HT-29 (cell line): ENCODE measurements at places on chromosomes 16 and 17.

GRCh38 chr17:58786586-58787295 is 31.1 kb downstream of the PPM1E start:
- DNase-seq, result no peak

DNA sequence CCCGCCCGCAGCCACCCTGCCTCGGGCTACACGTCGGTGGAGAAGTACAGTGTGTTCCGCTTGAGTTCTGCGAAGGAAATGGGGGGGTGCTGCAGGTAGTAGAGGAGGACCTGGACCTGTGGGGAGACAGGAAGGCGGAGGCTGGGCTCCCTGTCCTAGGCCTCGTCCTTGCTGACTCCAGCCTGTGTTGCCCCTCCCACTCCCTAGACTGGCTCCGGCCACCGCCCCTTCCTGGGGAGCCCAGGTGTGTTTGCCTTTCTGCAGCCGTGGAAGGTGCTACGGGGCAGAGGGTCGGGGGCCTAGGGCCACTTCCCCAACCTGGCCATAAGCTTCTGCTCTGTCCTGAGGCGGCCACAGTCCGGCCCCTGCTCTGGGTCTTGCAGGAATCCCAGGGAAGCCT is 9.1 kb downstream of the TIMM22 start:
- DNase-seq, result no peak

GRCh38 chr17:60292697-60293096 is 99.2 kb downstream of the USP32 start:
- no peak for DNase-seq

DNA sequence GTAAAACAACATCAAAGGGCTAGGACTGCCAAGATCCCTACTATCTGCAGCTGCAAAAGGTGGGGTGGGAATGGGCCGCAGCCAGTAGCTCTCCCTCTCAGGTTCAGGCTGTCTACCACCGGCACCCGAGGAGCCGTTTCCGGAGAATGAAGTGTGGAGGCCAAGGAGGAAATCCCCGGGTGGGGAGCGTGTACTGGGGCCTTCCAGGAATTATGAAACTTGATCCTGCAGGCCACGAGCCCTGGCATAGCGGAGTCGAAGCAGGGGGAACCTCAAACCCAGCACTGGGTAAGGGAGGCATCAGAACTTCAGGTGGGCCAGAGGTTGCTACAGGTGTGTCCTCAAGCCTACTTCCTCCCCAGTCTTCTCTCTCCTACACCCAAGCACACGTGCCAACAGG is 5.1 kb downstream of the INPP5K start:
- no peak for DNase-seq

DNA sequence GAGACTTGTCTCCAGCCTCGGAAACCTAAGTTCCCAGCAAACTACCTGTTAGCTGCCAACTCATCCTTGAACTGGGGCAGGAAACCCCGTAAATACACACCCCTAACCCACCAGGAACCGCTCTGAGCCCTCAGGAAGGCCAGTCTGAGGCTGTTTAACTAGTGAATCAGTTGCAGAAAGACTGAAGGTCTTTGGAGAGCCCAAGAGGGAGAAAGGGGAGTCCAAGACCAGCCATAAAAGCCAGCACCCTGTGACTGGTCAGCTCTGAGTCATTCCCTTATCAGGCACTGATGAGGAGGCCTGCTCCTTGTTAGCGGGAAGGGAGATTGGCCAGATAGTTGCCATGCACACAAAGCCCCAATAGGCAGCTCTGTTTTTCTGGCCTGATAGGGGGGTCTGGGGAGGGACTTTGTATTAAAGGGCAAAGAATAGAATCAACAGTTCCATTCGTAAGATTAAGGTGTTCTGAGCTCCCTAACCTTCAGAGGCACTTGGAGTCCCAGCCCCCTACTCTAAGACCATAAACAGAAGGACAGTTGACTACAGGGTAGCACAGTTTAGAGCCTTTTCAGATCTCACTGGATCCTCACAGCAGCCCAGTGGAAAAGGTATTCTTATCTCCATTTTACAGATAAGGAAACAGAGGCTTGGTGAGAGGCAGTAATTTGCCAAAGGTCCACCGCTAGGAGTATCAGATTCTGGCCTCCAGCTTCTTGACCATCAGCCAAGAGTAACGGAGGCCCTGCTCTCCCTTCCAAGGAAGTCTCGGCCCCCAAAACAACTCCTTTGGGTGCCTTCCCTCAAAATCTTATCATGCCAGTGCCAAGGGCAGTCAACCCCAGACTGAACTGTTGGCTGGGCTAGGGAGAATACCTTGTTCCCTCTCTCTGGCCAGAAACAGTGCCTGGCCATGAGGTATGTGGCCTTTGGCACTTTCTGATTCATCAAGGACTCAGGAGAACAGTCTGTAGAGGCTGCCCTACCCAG is 2.2 kb upstream of the KRT19 start:
- peak; percentile 95 for DNase-seq

DNA sequence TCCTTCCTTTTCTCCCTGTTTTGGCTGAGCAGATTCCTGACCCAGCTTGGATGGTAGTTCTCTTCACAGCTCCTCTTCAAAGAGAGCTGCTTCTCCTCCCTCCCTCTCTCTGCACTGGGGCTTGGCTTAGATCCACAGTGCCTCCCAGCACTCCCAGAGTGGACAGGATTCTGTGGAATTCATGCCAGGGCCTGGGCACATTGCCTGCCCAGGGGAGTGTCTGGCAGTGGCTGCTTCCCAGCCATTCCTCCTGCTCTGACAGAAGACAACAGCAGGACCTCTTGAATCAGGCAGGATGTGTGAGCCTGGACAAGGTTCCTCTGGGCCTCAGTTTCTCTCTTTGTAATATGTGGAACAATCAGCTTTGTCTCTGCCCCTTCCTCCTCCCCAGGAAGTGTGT is 4.5 kb upstream of the MMP28 start:
- no peak for DNase-seq

DNA sequence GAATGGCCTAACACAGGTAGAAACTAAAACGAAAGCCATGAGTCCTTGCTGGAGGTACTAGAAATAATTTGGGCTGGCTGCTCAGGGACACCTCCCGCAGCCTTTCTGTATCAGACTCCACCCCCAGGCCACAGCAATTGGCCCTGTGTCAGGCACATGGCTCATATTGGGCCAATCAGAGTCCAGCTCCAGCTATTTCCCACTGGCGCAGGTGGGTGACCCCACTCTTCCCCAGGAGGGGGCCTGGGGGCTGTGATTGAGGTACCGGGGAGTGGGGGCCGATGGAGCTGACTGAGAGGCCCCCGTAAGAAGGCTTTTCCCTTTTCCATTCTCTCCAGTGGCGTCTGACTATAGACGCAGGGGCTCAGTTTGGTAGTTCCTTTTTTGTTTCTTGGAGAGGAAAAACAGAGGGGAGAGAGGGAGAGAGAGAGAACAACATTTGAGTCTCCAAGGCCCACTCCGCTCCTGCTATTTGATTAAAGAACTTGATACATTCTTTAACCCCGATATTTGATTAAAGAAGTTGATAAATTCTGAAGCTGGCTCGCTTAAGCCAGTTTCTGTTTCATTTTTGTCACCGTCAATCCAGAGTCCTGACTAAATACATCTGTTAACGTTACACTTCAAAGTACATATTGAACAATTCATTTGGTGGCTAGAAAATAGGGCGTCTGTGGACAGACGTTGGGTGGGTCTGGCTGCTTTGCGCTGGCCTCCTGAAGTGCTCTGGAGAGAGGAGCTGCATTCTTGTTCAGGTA is 26.3 kb downstream of the FOXL1 start:
- DNase-seq, result no peak

DNA sequence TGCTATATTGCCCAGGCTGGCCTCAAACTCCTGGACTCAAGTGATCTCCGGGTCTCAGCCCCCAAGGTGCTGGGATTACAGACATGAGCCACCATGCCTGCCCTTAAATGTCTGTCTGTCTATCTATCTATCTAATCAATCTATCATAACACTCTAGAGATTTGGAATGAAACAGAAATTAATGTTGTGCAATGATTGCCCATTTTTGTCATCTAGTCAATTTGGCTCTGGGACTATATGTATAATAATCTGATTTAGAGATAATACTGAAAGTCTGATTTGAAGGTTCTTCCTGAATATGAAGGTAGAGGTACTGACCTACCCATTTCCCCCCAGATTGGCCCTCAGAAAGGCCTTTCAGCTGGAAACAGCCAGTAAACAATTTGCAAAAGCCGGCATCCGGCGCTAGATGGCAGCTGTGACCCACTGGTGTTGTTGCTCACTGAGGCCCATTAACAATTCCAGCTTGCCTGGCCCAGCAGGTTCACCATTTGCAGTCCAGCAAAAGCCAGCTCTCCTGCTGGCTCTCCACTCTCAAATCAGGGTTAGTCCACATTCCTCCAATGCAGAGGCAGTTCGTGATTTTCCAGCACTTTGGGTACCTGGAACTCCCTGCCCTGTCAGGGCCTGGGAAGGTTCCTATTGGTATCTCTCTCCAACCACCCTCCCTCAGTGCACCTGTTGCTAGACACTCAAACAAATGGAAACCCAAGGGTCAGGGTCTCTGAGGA is 22.9 kb upstream of the C16orf87 start:
- DNase-seq, result peak; percentile 84

- no peak for DNase-seq
These were observed 468.7 kb upstream of the C16orf82 start for GRCh38 chr16:26598061-26598460.

GRCh38 chr17:57876023-57876865 is 26.4 kb upstream of the MRPS23 start:
- no peak for DNase-seq

- no peak for DNase-seq
These were observed 494.1 kb downstream of the CDH11 start for GRCh38 chr16:64627781-64628180.

DNA sequence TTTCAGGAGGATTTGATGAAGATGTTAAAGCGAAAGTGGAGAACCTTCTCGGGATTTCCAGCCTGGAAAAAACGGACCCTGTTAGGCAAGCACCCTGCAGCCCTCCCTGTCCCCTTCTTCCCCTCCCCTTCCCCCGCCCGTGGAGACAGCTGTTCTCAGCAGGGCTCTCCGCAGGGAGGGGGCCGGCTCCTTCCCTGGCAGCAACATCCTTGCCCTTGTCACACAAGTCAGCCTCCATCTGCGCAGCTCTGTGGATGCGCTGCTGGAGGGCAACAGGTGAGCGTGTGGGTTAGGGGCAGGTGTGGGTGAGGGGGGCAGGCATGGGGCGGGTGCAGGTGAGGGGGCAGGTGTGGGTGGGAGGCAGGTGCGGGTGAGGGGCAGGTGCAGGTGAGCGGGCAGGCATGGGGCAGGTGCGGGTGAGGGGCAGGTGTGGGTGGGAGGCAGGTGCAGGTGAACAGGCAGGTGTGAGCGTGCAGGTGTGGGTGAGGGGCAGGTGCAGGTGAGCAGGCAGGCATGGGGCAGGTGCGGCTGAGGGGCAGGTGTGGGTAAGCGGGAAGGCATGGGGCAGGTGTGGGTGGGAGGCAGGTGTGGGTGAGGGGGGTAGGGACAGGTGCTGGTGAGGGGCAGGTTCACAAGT is 9.4 kb downstream of the CYBC1 start:
- DNase-seq, result no peak

DNA sequence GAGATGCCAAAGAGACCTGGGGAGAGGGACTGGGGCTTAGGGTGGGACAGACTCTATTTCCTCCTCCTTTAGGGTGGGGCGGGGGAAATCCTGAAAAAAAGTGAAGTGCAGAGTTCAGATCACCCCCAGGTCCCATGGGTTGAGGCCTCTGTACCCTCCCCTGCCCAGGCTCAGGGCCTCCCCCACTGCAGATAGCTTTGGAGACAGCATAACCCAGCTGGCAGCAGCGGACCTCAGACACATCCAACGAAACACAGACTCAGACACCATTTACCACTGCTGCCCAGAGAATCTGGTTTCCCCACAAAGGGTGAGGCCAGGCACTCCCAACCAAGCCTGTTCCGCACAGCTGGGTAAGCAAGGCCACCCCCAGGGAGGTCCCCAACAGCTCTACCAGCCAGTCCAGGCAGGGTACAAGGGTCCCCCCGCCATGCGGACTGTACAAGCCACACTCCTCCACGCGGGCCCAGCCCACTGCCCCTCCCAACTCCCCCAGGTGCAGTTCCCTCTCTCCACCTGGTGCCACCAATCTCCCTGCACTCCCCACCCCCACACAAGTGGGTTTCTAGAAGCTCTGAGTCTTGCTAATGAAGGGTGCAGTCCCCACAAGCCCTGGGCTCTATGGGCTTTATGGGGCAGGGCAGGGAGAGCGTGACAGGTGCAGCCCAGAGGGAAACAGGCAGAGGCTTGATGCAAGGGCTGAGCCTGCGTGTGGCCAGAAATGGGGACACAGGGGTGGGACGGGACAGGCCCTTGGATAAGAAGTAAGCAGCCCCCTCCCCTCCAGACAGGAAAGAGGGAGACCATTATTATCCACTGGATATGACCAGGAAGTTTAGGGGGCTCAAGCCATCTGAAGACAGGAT is 8.9 kb downstream of the RHBDF2 start:
- peak; percentile 23 for DNase-seq

DNA sequence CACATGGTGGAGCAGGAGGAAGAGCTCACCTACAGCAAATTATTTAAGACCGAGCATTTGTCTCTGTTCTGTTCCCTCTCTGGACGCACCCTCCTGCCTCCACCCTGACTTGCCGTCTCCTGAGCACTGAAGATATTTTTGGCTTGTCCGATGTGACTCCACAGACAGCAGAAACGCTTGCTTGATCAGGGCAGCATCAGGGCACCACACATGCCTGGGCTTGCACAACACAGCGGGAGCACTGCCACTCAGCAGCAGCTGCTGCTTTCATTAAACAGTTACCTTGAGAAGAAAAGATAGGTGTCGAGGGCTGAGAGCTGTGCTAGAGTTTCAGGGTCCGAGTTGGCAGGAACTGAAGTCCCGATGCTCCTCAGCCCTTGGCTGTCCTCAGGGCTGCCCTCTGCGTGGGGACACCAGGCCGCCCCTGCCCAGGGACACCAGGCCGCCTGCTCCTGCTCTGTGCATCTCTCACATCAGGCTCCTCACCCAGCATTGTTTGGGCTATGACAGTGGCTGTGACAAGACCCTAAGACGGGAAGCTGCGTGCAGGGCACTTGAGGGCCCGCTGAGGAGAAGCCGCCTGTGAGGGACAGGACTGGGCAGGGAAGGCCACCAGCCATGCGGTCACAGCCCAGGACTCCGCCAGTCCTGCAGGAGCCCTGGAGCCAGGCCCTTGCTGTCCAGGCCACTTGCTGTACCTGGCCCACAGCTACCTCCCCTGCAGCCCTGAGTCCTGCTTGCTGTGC is 21.3 kb upstream of the CDH15 start:
- no peak for DNase-seq

GRCh38 chr16:20089246-20089965 is 15.7 kb upstream of the GPR139 start:
- no peak for DNase-seq

GRCh38 chr16:74698222-74698621 is 2.4 kb downstream of the MLKL start:
- no peak for DNase-seq

- DNase-seq, result no peak
These were observed 108.6 kb downstream of the BANP start for GRCh38 chr16:88059701-88060386.

- DNase-seq, result no peak
These were observed 1.9 kb upstream of the NAT9 start for GRCh38 chr17:74777901-74778515.

DNA sequence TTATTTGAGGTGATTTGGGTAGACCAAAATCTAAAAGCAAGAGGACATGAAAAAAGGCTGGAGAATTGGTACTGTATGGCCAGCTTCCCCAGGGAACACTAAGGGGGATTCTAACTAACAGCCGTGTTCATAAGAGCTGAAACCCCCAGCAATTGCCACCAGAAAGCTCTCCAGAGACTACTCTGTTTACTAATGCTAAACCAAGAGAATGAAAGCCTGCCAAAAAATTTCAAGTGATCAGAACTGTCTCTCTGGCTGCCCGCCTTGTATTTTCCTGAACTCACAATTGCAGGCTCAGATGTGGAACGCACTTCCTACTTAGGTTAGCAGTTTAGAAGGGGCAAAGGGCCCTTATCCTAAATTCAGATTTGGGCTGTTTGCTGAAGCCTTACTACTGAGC is 24.1 kb downstream of the MYH10 start:
- DNase-seq, result no peak

GRCh38 chr17:56838687-56839086 is 4.7 kb downstream of the DGKE start:
- DNase-seq, result no peak
